ENCODE measurements at places on chromosomes 16 and 17.

GRCh38 chr17:5958850-5959249, 111.3 kb upstream of the WSCD1 start:
- DNase-seq = no peak

DNA sequence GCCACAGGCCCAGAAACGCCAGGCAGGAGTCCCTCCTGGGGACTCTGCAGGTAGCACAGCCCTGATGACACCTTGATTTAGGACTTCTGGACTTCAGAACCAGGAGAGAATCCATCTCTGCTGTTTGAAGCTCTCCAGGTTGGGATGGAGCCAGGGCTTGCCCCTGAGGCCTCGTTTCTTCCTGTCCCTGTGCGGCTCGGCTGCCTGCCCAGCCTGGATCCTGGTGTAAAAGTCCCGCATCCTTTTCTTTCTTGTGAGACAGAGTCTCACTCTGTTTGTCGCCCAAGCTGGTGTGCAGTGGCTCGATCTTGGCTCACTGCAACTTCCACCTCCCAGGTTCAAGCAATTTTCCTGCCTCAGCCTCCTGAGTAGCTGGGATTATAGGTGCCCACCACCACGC, 17.9 kb upstream of the CBX4 start:
- no peak for DNase-seq

- DNase-seq = no peak
Observed at GRCh38 chr17:61474235-61474927, 22.2 kb downstream of the TBX4 start.

- no peak for DNase-seq
Observed at GRCh38 chr17:82981141-82981730, 98.2 kb upstream of the METRNL start.

Measured in activated T-cell treated with anti-CD3 and anti-CD28 coated beads for 48 hours (primary cell).